Astrocyte (in vitro differentiated cells and primary cell): ENCODE measurements at places on chromosomes 1 and 21.
A peak's percentile ranks its signal among the peaks of the same experiment; 100 is the strongest.

DNA sequence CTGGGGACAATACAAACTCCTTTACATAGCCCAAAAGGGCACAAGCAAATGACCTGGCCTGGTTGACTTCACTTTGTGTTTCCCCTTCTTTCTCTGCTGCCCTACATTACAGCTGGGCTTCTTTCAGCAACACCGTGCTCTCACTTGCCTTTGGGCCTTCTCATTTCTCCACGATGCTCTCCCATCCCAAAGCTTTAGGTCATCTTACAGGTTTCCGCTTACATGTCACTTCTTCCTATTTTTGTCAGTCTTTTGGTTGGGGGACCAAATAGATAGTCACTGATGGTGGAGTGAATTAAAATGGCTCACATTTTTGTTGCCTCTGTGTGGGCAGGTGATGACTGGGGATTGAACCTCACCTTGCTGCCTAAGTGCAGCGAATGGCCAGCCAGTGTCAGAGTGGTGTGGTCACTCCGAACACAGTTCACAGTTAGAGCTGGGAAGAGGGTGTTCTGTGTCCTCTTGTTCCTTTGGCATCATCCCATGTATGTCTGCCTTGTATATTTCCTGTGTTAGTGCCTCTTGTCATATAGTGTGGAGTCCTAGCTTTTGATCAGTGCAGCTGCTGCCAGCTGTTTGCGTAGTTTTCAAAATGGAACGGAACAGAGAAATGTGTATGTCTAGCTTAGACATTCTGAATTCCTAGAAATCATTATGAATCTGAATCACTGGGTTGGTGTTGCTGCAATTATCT lies 134.8 kb downstream of the NOS1AP start:
- H3K27ac ChIP-seq: no peak overlapping the region
- DNase-seq: no peak
- no peak overlapping the region for H3K4me3 ChIP-seq
- no peaks in the 10 kb centered on the region for H3K27me3 ChIP-seq
- no peaks in the 10 kb centered on the region for H3K36me3 ChIP-seq

DNA sequence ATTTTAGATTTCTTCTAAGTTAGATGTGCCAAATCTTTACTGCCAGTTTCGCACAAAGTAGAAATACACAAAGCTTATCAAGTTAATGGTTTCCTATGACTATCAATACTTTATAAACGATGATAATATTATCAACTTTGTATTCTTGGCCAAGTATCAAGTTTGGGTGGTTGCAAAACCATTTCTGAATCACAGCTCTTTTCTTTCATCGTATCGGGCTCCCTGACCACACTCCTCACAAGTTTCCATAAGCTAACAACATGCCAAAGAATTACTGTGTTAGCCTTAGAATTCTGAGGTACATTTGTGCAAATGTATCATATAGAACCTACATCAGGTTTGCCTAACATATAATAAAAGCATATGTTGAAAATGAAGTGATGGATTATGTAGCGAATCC lies 311.0 kb downstream of the KCTD3 start:
- H3K4me1 ChIP-seq: no peaks in the 10 kb centered on the region
- no peak overlapping the region for H3K27ac ChIP-seq

GRCh38 chr1:213138391-213138790 lies 87.3 kb downstream of the RPS6KC1 start:
- no peaks in the 10 kb centered on the region for H3K27me3 ChIP-seq
- H3K27ac ChIP-seq: peak overlapping the region; percentile 68
- H3K36me3 ChIP-seq: peaks cover 4% of the 10 kb centered on the region
- peaks cover 7% of the 10 kb centered on the region for H3K4me1 ChIP-seq
- no peak for DNase-seq

DNA sequence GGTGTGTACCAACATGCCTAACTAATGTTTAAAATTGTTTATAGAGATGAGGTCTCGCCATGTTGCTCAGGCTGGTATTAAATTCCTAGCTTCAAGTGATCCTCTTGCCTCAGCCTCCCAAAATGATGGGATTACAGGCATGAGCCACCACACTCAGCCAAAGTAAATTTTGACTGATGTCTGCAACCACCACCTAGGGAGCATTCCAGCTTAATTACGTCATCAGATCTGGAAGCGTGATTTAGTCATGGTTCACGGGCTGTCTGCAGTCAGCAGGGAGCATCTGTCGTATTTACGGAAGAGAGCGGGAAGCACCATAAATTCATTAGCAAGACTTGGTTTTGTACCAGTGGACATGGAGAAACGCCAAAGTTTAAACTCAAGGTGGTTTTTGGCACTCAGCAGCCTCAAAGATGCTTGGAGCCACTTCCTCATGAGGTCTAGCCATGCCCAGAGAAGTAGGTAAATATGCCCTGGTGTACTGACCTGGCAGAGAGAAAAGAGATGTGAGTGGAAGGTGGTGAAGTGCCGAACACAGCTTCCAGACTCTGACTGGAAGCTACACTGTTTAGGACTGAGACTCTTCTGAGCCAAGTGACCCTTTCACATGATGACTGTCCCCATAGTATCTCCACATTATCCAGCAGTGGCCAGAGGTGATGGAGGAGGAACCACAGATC lies 60.8 kb upstream of the SLC35F3 start:
- peaks cover 11% of the 10 kb centered on the region for H3K4me1 ChIP-seq
- H3K27ac ChIP-seq: no peak overlapping the region

- no peaks in the 10 kb centered on the region for H3K4me1 ChIP-seq
- H3K4me3 ChIP-seq: no peak overlapping the region
- no peaks in the 10 kb centered on the region for H3K27me3 ChIP-seq
- no peak overlapping the region for H3K27ac ChIP-seq
These were observed 349.2 kb upstream of the PLD5 start for GRCh38 chr1:242873661-242874060.

GRCh38 chr1:88618331-88618730 lies 65.7 kb upstream of the PKN2 start:
- H3K27ac ChIP-seq: no peak overlapping the region
- no peaks in the 10 kb centered on the region for H3K36me3 ChIP-seq
- no peak overlapping the region for H3K4me3 ChIP-seq
- no peak for DNase-seq
- no peaks in the 10 kb centered on the region for H3K4me1 ChIP-seq

- no peak overlapping the region for H3K4me3 ChIP-seq
- peaks cover 53% of the 10 kb centered on the region for H3K4me1 ChIP-seq
- no peak overlapping the region for H3K27ac ChIP-seq
- no peaks in the 10 kb centered on the region for H3K27me3 ChIP-seq
- H3K36me3 ChIP-seq: no peaks in the 10 kb centered on the region
These were observed 39.0 kb upstream of the RUNX3 start for GRCh38 chr1:24968941-24969585.

- peaks cover 9% of the 10 kb centered on the region for H3K36me3 ChIP-seq
- no peak for DNase-seq
- no peaks in the 10 kb centered on the region for H3K27me3 ChIP-seq
- H3K27ac ChIP-seq: no peak overlapping the region
These were observed 175.6 kb upstream of the HP1BP3 start for GRCh38 chr1:20962576-20963258.

DNA sequence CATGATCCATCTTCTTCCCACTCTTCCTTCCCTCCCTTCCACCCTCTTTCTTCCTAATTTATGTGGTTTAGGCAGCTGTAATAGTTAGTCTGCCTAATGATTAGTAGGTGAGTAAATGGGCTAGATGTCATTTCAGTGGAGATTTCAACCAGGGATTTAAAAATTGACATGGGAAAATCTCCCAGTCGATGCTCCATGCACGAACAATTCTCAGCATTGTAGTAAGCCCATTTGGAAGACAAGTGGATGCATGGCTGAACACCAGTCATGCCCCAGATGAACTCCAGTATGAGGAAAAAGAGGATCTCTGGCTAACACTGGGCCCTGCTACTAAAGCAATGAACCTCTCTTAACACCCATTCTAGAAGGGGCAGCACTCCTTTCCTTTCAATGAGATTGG lies 25.3 kb downstream of the CHI3L2 start:
- H3K36me3 ChIP-seq: no peaks in the 10 kb centered on the region
- H3K4me1 ChIP-seq: no peaks in the 10 kb centered on the region
- no peak overlapping the region for H3K27ac ChIP-seq
- DNase-seq: no peak
- H3K4me3 ChIP-seq: no peak overlapping the region
- H3K27me3 ChIP-seq: peaks cover under 1% of the 10 kb centered on the region

- H3K27me3 ChIP-seq: peaks cover 22% of the 10 kb centered on the region
- H3K27ac ChIP-seq: no peak overlapping the region
- no peaks in the 10 kb centered on the region for H3K36me3 ChIP-seq
- H3K4me3 ChIP-seq: no peak overlapping the region
These were observed 47.3 kb downstream of the UBIAD1 start for GRCh38 chr1:11320153-11320936.

DNA sequence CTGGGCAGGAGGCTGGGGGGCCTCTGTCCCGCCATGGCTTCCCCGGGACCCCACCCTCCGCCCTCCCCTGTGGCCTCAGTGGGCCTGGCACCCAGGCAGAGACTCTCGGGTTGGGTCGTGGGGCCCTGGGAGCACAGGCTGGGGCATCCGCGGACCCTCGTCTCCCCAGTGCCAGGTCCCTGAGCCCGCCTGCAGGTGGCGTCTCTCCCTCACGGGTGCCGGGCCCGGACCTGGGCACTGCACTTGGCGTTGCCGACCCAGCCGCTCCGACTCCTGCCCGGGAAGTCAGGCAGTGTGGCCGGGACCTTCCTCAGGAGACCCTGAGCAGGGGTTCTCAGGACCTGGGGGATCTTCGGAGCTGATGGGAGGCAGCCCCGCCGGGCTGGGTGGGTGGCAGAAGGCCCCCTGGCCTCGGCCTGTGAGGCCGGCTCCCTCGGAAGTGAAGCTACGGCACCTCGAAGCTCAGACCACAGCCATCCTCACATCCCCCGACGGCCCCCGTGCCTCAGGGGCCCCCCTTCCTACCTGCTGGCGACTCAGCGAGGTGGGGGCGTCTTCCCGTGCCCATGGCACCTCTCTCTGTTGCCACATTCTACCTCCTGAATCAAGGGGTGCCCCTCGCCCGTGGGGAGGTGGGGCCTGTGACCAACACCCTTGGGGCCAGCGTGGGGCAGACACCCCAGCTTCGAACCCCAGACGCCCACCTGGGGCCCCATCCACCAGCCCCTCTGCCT lies 6.4 kb upstream of the C1orf159 start:
- H3K36me3 ChIP-seq: no peaks in the 10 kb centered on the region
- peak overlapping the region; percentile 10 for H3K4me3 ChIP-seq
- peaks cover 3% of the 10 kb centered on the region for H3K27me3 ChIP-seq
- DNase-seq: no peak

DNA sequence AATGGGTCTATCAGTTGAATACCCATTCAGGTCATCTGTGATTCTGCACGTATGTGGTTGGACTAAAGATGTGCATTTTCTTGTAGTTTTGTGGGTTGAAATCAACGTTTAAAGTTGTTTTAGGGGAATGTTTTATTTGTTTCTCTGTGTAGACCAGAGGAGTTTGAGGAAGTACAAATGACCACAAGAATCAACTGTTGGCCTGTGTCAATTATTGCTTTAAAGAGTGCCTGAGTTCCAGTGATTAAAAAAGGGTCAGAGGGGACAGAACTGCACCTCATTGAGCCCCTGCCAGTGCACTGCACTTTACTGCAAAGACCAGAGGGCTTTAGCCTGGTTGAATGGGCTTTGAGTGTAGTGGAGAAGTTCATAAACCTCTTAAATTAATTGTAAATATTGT lies 190.3 kb downstream of the VPS13D start:
- no peak for DNase-seq
- peaks cover 17% of the 10 kb centered on the region for H3K4me1 ChIP-seq
- no peaks in the 10 kb centered on the region for H3K27me3 ChIP-seq
- no peak overlapping the region for H3K27ac ChIP-seq

- no peak for DNase-seq
- no peaks in the 10 kb centered on the region for H3K27me3 ChIP-seq
- H3K4me3 ChIP-seq: no peak overlapping the region
- H3K36me3 ChIP-seq: no peaks in the 10 kb centered on the region
These were observed 1.4 kb downstream of the PTPN7 start for GRCh38 chr1:202158810-202159533.
